Thymus (tissue), 14 donors: ENCODE measurements at places on chromosomes 2 and 18.

DNA sequence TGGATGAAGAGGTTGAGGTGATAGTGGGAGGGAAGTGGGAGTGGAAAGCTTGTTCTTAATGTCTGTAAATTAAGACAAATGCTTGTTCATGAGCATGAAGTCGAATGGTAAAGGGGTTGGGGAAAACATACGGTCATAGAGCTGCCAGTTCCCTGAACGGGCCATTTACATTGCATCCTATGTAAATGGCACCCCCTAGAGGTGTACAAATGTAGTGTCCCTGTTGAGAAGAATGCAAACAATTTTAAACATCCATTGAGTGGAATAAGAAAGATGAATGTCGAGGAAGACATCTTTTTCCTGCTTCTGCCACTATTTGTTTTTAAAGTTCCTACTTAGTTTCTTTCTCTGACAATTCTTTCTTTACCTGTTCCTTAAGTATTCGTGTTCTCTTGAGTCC is 155.7 kb downstream of the RDH14 start:
- H3K27ac ChIP-seq = no peak overlapping the region
- H3K27me3 ChIP-seq = no peaks in the 10 kb centered on the region

- H3K27me3 ChIP-seq = no peaks in the 10 kb centered on the region
- H3K4me1 ChIP-seq = no peaks in the 10 kb centered on the region
Observed at GRCh38 chr2:188345426-188345825, 53.8 kb downstream of the GULP1 start.

GRCh38 chr2:10411557-10411956 is 36.6 kb downstream of the ODC1 start:
- H3K4me3 ChIP-seq = no peak overlapping the region
- H3K4me1 ChIP-seq = peaks cover 58% of the 10 kb centered on the region
- H3K36me3 ChIP-seq = no peaks in the 10 kb centered on the region
- no peaks in the 10 kb centered on the region for H3K27me3 ChIP-seq

GRCh38 chr2:158561054-158561453 is 104.3 kb downstream of the PKP4 start:
- no peaks in the 10 kb centered on the region for H3K4me1 ChIP-seq
- H3K36me3 ChIP-seq = no peaks in the 10 kb centered on the region
- no peaks in the 10 kb centered on the region for H3K27me3 ChIP-seq
- no peak for DNase-seq
- H3K27ac ChIP-seq = no peak overlapping the region
- H3K4me3 ChIP-seq = no peak overlapping the region

- peaks cover 12% of the 10 kb centered on the region for H3K27me3 ChIP-seq
- H3K4me3 ChIP-seq = no peak overlapping the region
- no peak for DNase-seq
- no peaks in the 10 kb centered on the region for H3K4me1 ChIP-seq
- H3K27ac ChIP-seq = no peak overlapping the region
Observed at GRCh38 chr2:3108105-3108504, 269.5 kb downstream of the EIPR1 start.

GRCh38 chr18:7102131-7102530 is 15.5 kb downstream of the LAMA1 start:
- H3K27me3 ChIP-seq = no peaks in the 10 kb centered on the region
- H3K4me1 ChIP-seq = no peaks in the 10 kb centered on the region
- no peak for DNase-seq
- no peaks in the 10 kb centered on the region for H3K36me3 ChIP-seq

GRCh38 chr2:185278761-185279160 is 459.8 kb upstream of the FSIP2 start:
- no peaks in the 10 kb centered on the region for H3K4me1 ChIP-seq
- H3K4me3 ChIP-seq = no peak overlapping the region
- DNase-seq = no peak
- H3K27ac ChIP-seq = no peak overlapping the region
- H3K36me3 ChIP-seq = no peaks in the 10 kb centered on the region

DNA sequence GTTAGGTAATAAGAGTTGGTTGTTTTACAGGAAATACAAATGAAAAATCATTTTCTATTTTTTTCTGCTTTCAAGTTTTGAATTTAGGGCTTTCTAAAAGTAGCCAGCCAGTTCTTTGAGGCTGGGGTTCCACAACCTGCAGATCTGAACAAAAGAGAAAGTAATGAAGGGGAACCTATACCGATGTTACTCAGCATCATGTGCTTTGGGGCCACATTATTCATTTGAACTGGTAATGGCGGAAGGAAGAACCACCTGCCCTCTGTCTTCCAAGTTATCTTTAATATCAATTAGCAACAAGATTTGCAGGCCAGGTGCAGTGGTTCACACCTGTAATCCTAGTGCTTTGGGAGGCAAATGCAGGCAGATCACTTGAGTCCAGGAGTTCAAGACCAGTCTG is 12.9 kb upstream of the MRO start:
- H3K4me3 ChIP-seq = no peak overlapping the region
- H3K27ac ChIP-seq = no peak overlapping the region
- H3K4me1 ChIP-seq = no peaks in the 10 kb centered on the region
- H3K36me3 ChIP-seq = no peaks in the 10 kb centered on the region

- H3K36me3 ChIP-seq = peaks cover 17% of the 10 kb centered on the region
- DNase-seq = no peak
- H3K27ac ChIP-seq = no peak overlapping the region
- H3K4me3 ChIP-seq = no peak overlapping the region
Observed at GRCh38 chr2:201057715-201058248, 13.7 kb downstream of the HYCC2 start.

GRCh38 chr2:56898986-56899385 is 715.2 kb downstream of the CCDC85A start:
- H3K27ac ChIP-seq = no peak overlapping the region
- DNase-seq = no peak
- no peaks in the 10 kb centered on the region for H3K4me1 ChIP-seq
- no peaks in the 10 kb centered on the region for H3K27me3 ChIP-seq
- H3K4me3 ChIP-seq = no peak overlapping the region

- no peaks in the 10 kb centered on the region for H3K36me3 ChIP-seq
- H3K4me3 ChIP-seq = no peak overlapping the region
- H3K27me3 ChIP-seq = no peaks in the 10 kb centered on the region
- no peaks in the 10 kb centered on the region for H3K4me1 ChIP-seq
- DNase-seq = no peak
- H3K27ac ChIP-seq = no peak overlapping the region
Observed at GRCh38 chr2:111071600-111072171, 49.0 kb upstream of the BCL2L11 start.

GRCh38 chr18:3230401-3231334 is 10.9 kb upstream of the MYOM1 start:
- H3K4me3 ChIP-seq = no peak overlapping the region
- no peak for DNase-seq
- H3K27me3 ChIP-seq = no peaks in the 10 kb centered on the region

GRCh38 chr2:126635281-126635680 is 20.7 kb upstream of the GYPC start:
- H3K36me3 ChIP-seq = no peaks in the 10 kb centered on the region
- H3K27me3 ChIP-seq = no peaks in the 10 kb centered on the region
- no peaks in the 10 kb centered on the region for H3K4me1 ChIP-seq
- no peak for DNase-seq

DNA sequence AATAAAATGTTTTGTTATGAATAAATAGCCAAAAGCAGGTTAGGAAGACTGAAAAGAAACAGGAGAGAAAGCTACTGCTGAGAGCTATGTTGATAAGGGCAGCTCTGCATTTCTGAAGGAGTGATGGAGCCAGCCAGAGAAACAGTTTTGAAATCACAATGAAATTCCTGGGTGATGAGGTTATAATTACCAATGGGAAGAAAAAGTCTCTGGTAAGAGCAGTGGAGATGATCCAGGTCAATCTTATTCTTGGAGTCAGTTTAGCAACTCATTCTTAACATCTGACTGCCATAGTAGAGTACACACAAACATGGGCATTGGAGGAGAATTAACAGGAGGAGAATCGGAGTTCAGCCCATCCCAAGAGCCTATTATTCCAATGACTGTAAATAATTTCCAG is 2.4 kb downstream of the ALKAL2 start:
- peaks cover 18% of the 10 kb centered on the region for H3K36me3 ChIP-seq
- H3K27ac ChIP-seq = no peak overlapping the region
- H3K4me1 ChIP-seq = no peaks in the 10 kb centered on the region

DNA sequence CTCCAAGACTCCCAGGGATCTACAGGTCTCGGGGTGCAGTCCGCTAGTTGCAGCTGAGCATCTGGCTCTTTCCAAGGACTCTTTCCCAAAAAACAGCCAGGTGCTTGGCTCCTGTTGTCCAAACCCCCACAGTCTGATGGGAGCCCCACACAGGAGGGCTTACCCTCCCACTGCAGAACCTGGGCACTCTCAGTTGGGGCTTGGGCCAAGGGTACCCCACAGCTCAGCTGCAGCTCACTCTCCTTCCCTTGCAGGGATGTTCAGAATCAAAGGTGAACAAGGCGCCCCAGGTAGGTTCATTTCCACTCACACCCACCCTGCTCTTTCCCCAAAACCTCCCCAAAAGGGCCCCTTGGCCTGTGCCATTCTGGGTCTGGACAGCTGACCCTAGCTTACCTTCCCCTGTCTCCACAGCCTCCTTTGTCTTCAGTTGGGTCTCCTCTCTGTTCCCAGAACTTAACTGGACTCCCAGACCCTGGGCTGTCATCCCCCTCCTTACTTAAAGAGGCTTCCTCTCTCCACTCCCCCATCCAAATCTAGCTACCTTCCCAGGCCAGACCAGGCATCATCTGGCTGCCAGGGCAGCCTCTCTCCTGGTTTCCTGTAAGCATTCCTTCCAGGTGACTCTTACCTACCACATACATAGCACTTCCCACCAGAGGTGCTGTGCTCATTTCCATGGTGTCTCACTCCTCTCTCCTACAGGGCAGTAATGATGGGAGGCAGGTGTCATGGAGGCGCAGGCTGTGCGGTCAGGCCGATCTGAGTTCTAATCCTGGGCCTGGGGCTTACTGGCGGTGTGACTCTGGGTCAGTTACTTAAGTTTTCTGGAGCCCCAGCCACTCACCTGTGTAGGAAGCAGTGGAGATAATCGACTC is 29.5 kb downstream of the MARCO start:
- no peak overlapping the region for H3K27ac ChIP-seq
- no peak for DNase-seq
- H3K36me3 ChIP-seq = no peaks in the 10 kb centered on the region
- H3K4me3 ChIP-seq = no peak overlapping the region
- no peaks in the 10 kb centered on the region for H3K27me3 ChIP-seq
